Smooth muscle cell of trachea (primary cell): ENCODE measurements at places on chromosomes 7 and 10. TPM values are rescaled to one million over a fixed set of nuclear protein-coding genes. Genes with fewer than 3 reads are reported as not detected.

The NHLRC2 gene
- 8.4 and 12.8 TPM in 2 replicates for total RNA-seq

The GPR26 gene
- total RNA-seq = not detected in 2 replicates

The MEOX2 gene
- 0.83 and 6.1 TPM in 2 replicates for total RNA-seq

The HNRNPH3 gene
- total RNA-seq = 19.0 and 33.7 TPM in 2 replicates

The AGR2 gene
- not detected in 2 replicates for total RNA-seq

The SDK1 gene
- total RNA-seq = 1.5 and 22.8 TPM in 2 replicates

The EPHB4 gene
- total RNA-seq = 37.7 and 64.2 TPM in 2 replicates

The MCM10 gene
- 0.99 and 6.0 TPM in 2 replicates for total RNA-seq

The TAS2R41 gene
- total RNA-seq = 0.17 TPM in 1 of 2 replicates, not detected in the other

The INA gene
- total RNA-seq = 0.44 and 0.99 TPM in 2 replicates

The FAM131B gene
- 3.9 and 13.2 TPM in 2 replicates for total RNA-seq

The ATRNL1 gene
- total RNA-seq = 0.66 and 1.5 TPM in 2 replicates

The KDM7A gene
- total RNA-seq = 3.1 and 4.8 TPM in 2 replicates

The SLC26A3 gene
- not detected in 2 replicates for total RNA-seq

The GBX1 gene
- total RNA-seq = not detected in 2 replicates

The SAMD9L gene
- total RNA-seq = 17.3 and 21.0 TPM in 2 replicates

The EFCAB10 gene
- total RNA-seq = not detected in 2 replicates

The CHAT gene
- total RNA-seq = not detected in 2 replicates

The ZNF37A gene
- 12.8 and 15.5 TPM in 2 replicates for total RNA-seq

The CYP26A1 gene
- not detected in 2 replicates for total RNA-seq

The RARRES2 gene
- total RNA-seq = 0.73 and 20.7 TPM in 2 replicates

The PLAC9 gene
- total RNA-seq = 15.5 and 28.7 TPM in 2 replicates

The RBP4 gene
- 0.33 and 0.44 TPM in 2 replicates for total RNA-seq

The DRGX gene
- not detected in 2 replicates for total RNA-seq

The EEPD1 gene
- 5.4 and 19.4 TPM in 2 replicates for total RNA-seq

The CNPY1 gene
- not detected in 2 replicates for total RNA-seq

The SYT15B gene
- total RNA-seq = not detected in 2 replicates

The TOMM7 gene
- 125 and 147 TPM in 2 replicates for total RNA-seq

The PAX4 gene
- total RNA-seq = not detected in 2 replicates

The C7orf33 gene
- not detected in 2 replicates for total RNA-seq

The SFRP5 gene
- total RNA-seq = not detected in 2 replicates

The LBX1 gene
- total RNA-seq = not detected in 2 replicates
